ENCODE measurements at places on chromosomes 6 and 20. TPM values are rescaled to one million over a fixed set of nuclear protein-coding genes. Genes with fewer than 3 reads are reported as not detected.

Gene ZCCHC3
- total RNA-seq: 24.0 TPM

Gene TOX2
- total RNA-seq: 1.6 TPM

Gene FAM209B
- 0.59 TPM for total RNA-seq

Gene C6orf15
- total RNA-seq: not detected

Gene SLC35B3
- 8.5 TPM for total RNA-seq

Gene PRDM13
- 0.14 TPM for total RNA-seq

Gene LAMA5
- total RNA-seq: 61.0 TPM

Gene CD93
- total RNA-seq: not detected

Gene ADGRG6
- 4.4 TPM for total RNA-seq

Data from H7 (cell line).